ENCODE measurements at places on chromosomes 7 and 10.

- no peak for DNase-seq
Measured at GRCh38 chr7:111242141-111242755, 151.3 kb downstream of the LRRN3 start.

GRCh38 chr7:101232141-101232850 is 5.3 kb downstream of the CLDN15 start:
- no peak for DNase-seq

- DNase-seq = no peak
Measured at GRCh38 chr10:18607503-18608378, 43.6 kb downstream of the NSUN6 start.

DNA sequence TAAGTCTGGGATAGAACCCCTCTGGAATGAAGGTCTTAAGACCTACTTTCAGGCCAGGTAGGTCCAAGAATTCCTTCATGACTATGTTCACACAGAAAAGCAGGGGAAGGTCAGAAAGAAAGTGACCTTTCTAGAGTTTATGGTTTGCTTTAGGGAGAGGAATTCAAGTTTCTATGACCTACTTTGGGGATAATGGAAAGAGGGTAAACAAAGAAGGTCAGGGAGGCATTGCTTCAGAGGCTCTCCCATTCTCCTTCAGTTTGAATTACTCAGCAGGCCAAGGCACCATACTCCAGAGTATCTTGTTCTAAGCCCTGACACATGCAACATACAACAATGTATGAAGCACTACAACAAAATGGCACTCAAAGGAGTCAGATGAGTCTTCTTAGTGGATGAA is 11.5 kb upstream of the MACC1 start:
- no peak for DNase-seq

- peak; percentile 12 for DNase-seq
Measured at GRCh38 chr10:22816298-22816653, 101.9 kb upstream of the PIP4K2A start.

GRCh38 chr10:22737587-22737986 is 23.2 kb upstream of the PIP4K2A start:
- DNase-seq = no peak

GRCh38 chr7:70631718-70632117 is 500.2 kb upstream of the GALNT17 start:
- no peak for DNase-seq

- DNase-seq = no peak
Measured at GRCh38 chr10:75283078-75283670, 47.4 kb upstream of the COMTD1 start.

DNA sequence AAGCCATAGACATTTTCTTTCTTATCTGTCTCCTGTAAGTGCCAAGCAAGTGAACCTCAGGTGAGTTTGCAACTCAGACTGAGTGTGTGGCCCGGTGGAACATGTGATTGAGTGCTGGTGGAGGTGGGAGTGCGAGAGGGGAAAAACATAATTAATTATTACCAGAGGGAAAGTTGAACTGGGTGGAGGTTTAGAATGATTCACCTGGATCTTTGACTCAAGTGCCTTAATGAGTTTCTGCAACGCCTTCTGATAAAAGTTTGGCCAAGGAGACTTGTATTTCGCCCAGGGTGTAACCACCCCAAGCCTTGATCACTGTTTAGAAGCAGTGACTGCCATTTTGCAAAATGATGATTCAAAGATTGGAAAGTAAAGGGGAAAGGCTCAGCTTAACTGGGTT is 513.9 kb downstream of the GATA3 start:
- no peak for DNase-seq

GRCh38 chr10:14116021-14116420 is 214.7 kb downstream of the FRMD4A start:
- no peak for DNase-seq

DNA sequence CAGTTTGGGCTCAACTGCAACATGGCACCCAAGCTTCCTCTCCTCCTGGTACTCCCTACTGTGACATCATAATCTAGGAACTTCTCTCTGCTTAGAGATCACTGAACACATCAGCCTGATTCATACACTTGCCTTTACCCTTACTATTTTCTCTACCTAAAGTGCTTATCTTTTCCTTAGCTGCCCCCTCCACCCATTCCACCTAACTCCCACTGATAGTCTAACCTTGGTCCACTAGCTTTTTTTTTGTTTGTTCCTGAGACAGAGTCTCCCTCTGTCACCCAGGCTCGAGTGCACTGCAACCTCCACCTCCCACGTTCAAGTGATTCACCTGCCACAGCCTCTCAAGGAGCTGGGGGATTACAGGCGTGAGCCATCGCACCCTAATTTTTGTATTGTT is 15.9 kb downstream of the CUL2 start:
- DNase-seq = no peak

DNA sequence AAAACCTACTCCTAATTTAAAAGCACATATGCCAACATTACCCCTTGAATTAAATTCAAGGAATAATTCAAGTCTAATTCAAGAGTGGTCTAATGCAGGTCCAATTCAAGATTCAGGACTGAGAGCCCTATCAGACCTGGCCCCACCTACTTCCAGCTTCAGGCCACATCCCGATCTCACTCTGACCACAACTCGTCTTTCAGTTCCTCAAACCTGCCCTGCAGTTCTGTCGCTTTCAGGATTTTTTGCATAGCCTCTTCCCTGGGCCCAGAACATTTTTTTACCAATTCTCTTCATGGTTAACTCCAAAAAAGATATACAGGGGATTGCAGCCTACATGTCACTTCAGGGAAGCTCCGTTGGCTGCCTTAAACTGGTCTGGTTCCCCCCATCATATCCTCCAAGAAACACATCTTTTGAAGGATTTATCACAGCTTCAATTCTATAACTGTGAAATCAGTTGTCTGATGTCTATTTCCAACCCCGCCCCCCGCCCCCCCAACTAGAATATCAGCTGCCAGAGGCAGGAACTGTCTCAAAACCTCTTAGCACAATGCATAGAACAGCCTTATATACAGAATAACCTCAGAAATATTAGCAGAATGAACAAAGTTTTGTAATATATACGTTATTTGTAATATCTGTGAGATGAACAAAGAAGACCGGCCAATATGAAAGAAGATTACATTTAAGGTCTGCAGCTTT is 20.8 kb downstream of the CCDC6 start:
- DNase-seq = peak; percentile 56

DNA sequence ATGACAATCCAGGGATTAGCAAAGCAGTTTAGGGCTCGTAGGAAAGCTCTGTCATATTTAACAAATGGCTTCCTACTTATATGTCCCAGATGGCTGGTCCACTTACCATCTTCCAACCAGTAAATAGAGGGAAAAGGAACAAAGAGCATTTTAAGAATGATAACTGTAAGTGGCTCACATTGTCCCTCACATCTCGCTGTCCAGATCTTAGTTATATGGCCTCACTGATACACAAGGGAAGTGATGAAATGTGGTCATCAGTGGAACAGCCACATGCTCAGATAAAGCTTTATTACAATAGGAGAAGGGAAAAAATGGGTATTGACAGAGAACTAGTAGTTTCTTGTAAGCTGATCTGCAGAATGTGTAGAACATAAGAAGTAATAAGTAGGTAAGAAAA is 35.8 kb downstream of the IQUB start:
- no peak for DNase-seq

DNA sequence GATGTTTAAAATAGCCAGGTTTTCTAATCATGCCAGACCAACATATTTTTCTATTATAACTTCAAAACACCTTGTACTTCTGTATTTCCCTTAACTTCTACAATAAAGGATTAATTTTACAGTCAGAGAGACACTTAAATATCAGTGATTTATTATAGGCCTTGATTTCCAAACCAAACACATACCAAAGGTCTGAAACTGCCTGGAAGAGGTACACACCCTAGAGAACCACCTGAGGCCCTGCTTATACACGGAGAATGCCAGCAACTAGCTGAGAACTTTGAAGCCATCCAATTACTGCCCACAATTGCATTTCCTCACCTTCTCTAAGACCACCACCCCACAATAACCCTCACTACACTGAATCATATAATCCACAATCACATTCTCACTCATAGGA is 4.9 kb downstream of the CCDC6 start:
- no peak for DNase-seq

GRCh38 chr10:22723783-22724182 is 9.4 kb upstream of the PIP4K2A start:
- DNase-seq = no peak

DNA sequence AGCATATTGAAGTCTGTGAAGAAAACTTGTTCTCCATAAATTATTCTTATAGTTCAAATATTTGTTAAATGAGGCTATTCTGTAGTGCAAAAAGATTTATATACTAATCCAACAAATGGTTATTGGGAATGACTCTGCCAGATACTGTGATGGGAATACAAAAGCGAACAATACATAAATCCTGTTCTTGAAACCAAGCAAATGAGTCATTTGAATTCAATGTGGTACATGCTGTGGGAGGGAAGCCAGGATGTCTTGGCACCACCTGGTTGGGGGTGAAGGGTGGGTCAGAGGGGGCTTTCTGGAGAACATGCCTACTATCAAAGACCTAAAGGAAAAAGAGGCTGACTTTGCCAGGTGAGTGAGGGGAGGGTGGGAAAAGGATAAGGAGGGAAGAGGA is 594.2 kb downstream of the CALN1 start:
- DNase-seq = no peak

DNA sequence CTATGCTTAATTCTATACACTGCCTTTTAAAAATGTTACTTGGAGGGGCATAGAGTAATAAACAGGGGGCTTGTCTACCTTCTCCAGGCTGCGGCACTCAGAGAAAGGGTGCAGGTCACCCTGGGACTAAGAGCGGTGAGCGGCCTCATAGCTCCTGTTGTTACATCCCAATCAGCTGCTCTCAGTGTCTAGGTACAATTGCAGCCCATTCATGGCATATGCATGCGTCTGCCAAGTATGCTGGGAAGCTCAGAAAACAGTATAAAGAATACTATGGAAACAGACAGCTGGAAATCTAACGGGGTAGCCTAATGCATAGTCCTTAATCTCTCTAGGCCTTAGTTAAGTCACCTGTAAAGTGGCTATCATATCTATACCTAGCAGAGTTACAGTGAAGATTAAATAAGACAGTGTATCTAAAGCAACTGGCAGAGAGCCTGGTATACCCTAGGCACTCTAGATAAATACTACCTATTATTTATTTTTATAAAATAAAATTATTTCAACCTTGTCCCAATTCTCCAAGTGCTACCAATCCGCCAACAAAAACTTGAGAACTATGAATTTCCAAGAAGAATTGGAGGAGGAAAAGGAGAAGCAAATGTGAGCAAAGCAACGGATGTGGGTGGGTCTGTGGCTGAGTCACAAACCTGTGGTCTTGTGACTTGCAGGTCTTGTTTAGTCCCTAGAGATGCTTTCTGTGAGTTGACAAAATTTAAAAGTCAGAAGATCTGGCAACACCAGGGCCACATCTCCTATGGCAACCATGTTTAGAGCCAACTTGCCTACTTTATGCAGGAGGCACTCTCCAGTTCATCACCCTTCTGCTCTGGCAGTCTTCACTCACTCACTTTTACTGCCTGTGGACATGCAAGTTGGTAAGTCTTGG is 183.0 kb downstream of the RAPGEF5 start:
- peak; percentile 13 for DNase-seq

DNA sequence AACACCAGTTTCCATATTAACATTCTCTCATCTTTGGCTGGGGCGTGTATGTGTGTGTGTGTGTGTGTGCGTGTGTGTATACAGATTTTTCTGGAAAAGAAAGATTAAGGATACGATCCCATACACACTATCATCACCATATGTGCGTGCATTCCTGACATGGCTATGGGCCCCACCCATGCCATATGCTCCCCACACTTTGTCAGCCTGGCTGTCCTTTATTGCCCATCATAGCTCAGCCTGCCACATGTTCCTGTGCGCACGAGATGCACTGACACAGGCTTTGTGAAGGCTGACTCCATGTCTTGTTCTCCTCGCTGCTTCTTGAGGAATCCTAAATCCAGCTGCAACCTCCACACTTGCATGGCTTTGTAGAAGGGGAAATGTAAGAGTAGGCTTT is 984.1 kb downstream of the LRMDA start:
- DNase-seq = no peak

DNA sequence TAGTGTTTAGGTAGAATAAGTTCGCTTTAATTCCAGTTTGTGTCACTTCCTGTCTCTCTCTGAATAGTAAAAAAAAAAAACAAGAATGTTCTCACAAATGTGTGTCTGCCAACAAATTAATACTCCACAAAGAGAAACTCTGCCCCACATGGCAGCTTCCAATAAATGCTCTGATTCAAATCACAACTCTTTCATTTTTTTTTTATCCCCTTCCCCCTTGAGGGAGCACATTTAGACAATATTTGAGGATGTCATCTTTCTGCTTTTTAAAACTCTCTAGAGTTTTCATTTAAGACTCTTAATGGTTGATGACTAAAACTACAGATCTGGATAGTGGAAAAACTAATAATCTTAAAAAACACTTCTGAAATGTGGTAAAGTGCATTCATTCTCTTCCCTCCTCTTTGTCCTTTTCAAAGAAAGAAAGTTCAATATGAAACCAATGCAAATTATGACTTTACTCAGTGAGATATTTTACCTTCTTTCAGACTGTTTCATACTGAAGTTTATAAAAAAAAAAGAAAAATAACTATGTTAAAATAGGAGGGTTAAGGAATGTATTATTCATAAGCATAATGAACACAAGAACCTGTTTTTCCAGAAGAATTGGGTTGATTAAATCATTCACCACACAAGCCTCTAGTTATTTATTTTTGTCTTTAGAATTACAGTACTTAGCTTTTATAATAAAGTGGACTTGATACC is 42.3 kb downstream of the ARID5B start:
- DNase-seq = peak; percentile 18

All from CD4-positive, alpha-beta T cell treated with Interferon gamma for 1 hour (primary cell).